ENCODE measurements at places on chromosomes 13 and 19.

- DNase-seq: peak; percentile 23
These were observed 1.1 kb upstream of the ATP11A start for GRCh38 chr13:112688560-112689302.

- DNase-seq: peak; percentile 30
These were observed 121.0 kb downstream of the COG6 start for GRCh38 chr13:39776439-39776838.

DNA sequence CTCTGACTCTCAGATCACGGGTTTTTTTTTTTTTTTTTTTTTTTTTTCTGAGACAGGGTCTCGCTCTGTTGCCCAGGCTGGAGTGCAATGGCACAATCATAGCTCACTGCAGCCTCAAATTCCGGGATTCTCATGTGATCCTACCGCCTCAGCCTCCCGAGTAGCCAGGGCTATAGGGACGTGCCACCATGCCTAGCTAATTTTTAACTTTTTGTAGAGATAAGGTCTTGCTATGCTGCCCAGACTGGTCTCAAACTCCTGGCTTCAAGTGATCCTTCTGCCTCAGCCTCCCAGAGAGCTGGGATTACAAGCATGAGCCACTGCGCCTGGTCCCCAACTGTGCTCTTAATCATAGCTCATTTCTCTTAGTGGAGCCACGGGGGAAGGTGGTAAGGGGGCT lies 4.6 kb upstream of the GRAMD1A start:
- DNase-seq: no peak

- peak; percentile 15 for DNase-seq
These were observed 502.7 kb upstream of the HTR2A start for GRCh38 chr13:47399599-47399998.

GRCh38 chr13:77143431-77143830 lies 116.5 kb upstream of the FBXL3 start:
- DNase-seq: peak; percentile 40

GRCh38 chr19:41945135-41945766 lies 13.9 kb downstream of the RABAC1 start:
- DNase-seq: no peak

GRCh38 chr19:10211061-10211460 lies 16.3 kb upstream of the DNMT1 start:
- no peak for DNase-seq

GRCh38 chr19:10230861-10231611 lies at the start of gene S1PR2:
TSS of gene S1PR2 (minus strand) at chr19:10231331. CDS start at chr19:10224905, 6,426 bp downstream.
- peak; percentile 89 for DNase-seq

- DNase-seq: no peak
These were observed 26.8 kb upstream of the ALOX5AP start for GRCh38 chr13:30708541-30708940.
